Activated naive CD4-positive, alpha-beta T cell treated with anti-CD3 and anti-CD28 coated beads, Interleukin-2, amount 10 ng/mL, durations not matched to agents 5 hours and 36 hours (primary cell): ENCODE measurements at places on chromosomes 16 and 17. TPM values are rescaled to one million over a fixed set of nuclear protein-coding genes. Genes with fewer than 3 reads are reported as not detected.

The SLC5A10 gene
- not detected for total RNA-seq

The PRKCB gene
- total RNA-seq: 78.3 TPM

The SOX9 gene
- not detected for total RNA-seq

The CACNA1H gene
- total RNA-seq: 1.9 TPM

The TBX6 gene
- total RNA-seq: 1.8 TPM

The CNEP1R1 gene
- 21.4 TPM for total RNA-seq

The IRX3 gene
- 0.51 TPM for total RNA-seq

The TBC1D3 gene
- not detected for total RNA-seq

The MYADML2 gene
- total RNA-seq: not detected

The ZSWIM7 gene
- 15.0 TPM for total RNA-seq

The PIRT gene
- not detected for total RNA-seq

The UMOD gene
- total RNA-seq: not detected

The MEOX1 gene
- 16.2 TPM for total RNA-seq

The MPV17L gene
- total RNA-seq: not detected

The MEIOC gene
- 0.08 TPM for total RNA-seq

The TMEM98 gene
- total RNA-seq: not detected

The EFCAB5 gene
- total RNA-seq: 1.3 TPM

The NLRC5 gene
- 413 TPM for total RNA-seq

The IL21R gene
- total RNA-seq: 46.4 TPM

The RHBDL1 gene
- total RNA-seq: 1.6 TPM

The RNF43 gene
- total RNA-seq: 0.38 TPM

The OR4D1 gene
- total RNA-seq: 0.91 TPM

The PRM1 gene
- not detected for total RNA-seq

The SOST gene
- total RNA-seq: not detected

The HOXB13 gene
- total RNA-seq: not detected

The PHF12 gene
- 72.6 TPM for total RNA-seq

The TLCD1 gene
- 2.2 TPM for total RNA-seq

The HOXB7 gene
- 0.58 TPM for total RNA-seq

The SRL gene
- not detected for total RNA-seq

The NEUROD2 gene
- total RNA-seq: not detected

The KRTAP4-4 gene
- total RNA-seq: not detected

The GIT1 gene
- 73.9 TPM for total RNA-seq

The SSTR5 gene
- total RNA-seq: not detected

The PRSS33 gene
- not detected for total RNA-seq

The SEZ6 gene
- not detected for total RNA-seq

The B4GALNT2 gene
- total RNA-seq: not detected

The IGFBP4 gene
- 90.5 TPM for total RNA-seq

The KLHL10 gene
- total RNA-seq: not detected
